ENCODE measurements at places on chromosomes 7 and 10.

DNA sequence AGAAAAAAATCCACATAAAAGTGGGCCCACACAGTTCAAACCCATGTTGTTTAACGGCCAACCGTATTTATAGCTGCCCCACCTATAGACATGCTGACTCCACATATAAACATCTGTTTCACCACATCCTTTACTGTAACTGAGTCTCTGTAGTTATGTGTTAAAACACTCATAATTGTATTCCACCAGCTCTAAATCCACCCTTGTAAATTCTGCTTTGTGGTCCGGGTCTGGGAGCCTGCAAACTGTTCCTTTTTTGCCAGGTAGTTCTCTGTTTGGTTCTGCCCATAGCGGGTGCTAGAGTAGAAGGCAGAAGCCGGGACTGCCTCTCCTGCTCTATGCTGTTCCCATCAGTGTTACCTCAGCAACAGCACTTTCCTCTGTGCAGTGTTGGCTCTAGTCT lies 20.2 kb upstream of the FHIP2A start:
- no peak for DNase-seq

- no peak for DNase-seq
Observed at GRCh38 chr10:22229802-22230157, 12.0 kb upstream of the EBLN1 start.

GRCh38 chr10:110353244-110354119 lies 48.8 kb upstream of the SMNDC1 start:
- no peak for DNase-seq

GRCh38 chr10:119775529-119775928 lies 49.7 kb downstream of the INPP5F start:
- DNase-seq, result no peak

DNA sequence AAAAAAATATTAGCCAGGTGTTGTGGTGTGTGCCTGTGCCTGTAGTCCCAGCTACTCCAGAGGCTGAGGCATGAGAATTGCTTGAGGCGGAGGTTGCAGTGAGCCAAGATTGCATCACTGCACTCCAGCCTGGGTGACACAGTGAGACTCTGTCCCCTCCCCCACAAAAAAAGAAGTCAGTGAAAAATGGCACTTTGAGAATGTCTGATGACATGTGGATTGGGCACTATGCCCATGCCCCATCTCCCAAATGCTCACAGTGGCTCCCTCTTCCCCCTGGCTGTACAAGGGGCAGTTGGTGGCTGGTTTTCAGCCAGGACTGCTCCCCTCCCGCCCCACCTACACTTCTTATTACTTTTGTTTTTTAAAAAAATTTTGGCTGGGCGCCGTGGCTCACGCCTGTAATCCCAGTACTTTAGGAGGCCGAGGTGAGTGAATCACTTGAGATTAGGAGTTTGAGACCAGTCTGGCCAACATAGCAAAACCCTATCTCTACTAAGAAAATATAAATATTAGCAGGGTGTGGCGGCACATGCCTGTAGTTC lies 26.1 kb downstream of the IL15RA start:
- DNase-seq, result peak; percentile 62

DNA sequence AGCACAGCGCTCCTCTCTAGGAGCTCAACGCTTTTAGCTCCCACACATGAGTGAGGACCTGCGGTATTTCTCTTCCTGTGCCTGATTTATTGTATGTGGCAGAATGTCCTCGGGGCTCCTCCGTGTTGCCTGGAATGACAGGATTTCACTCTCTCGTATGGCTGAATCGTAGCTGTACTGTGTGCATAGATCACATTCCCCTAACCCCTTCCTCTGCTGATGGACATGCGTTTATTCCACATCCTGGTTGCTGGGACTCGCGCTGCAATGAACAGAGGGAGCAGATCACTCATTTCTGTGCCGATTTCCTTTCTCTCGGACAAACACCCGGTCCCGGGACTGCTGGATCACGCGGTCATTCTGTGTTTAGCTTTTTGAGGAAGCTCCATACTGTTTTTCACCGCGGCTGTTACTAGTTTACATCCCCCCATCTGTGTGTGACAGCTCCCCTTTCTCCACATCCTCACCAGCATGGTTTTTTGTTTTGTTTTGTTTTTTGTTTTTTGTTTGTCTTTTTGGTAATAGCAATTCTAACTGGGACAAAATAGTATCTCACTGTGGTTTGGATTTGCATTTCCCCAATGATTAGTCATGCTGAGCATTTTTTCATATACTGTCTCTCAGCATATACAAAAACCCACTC lies 76.3 kb downstream of the FOXL3 start:
- DNase-seq, result no peak

DNA sequence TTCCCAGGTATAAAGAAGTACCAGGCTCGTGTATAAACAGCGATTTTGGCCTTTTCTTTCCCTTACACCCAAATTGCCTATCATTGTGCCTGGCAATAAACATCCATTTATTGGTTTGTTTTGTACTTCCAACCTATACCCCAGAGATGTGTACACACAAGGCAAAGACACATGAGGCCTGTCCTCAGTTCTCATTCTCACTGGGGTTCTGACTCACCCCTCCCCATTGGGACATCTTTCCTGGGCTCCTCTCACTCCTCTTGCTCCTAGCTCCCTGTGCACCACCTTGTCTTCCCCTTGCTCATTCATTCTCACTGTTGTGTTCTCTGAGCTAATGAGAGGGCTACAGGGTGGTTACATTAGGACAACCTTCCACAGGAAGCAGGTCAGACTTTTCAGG lies 240.7 kb downstream of the ANK3 start:
- no peak for DNase-seq

- no peak for DNase-seq
Observed at GRCh38 chr10:123327896-123328295, 173.7 kb downstream of the BUB3 start.

GRCh38 chr10:131843089-131843595 lies 57.7 kb upstream of the PPP2R2D start:
- no peak for DNase-seq

- DNase-seq, result no peak
Observed at GRCh38 chr7:3412871-3413270, 111.8 kb downstream of the SDK1 start.

GRCh38 chr10:119341459-119342301 lies 134.3 kb downstream of the GRK5 start:
- peak; percentile 77 for DNase-seq

DNA sequence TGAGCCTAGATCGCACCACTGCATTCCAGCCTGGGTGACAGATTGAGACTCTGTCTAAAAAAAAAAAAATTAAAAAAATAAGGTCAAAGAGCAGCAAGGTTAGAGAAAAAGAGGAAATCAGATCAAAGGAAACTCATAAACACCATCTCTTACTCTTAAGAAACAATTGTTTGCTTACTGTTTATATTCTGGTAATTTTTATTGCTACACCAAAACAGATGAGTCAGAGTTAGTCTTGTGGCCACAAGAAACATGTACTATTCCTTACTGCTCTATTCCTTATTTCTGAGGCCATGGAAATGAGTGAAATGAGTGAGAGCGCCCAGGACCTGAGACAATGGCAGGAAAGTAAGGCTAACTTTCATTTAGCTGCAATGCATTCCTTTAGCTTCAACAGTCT lies 387.3 kb downstream of the HPSE2 start:
- DNase-seq, result no peak

- no peak for DNase-seq
Observed at GRCh38 chr10:101453318-101453717, 99.4 kb downstream of the BTRC start.

DNA sequence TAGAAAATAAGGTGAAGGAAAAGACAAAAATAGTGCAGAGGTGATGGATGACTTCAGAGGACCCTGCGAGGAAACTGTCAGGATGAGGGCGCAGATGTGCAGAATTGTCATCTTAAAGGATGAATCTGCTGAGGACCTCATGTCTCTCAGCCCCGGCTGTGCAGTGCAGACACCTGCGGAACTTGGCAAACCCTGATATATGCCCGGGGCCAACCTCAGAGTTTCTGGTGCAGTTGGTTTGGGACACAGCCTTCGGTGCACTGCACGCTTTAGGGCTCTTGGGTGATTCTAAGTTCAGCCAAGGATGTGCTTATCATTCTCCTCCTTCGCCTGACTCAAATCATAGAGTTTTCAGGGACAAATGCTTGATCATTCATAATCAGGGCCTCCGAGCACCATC lies 310.1 kb downstream of the TCERG1L start:
- no peak for DNase-seq

- DNase-seq, result peak; percentile 41
Observed at GRCh38 chr10:110725801-110726630, 81.9 kb downstream of the RBM20 start.

- no peak for DNase-seq
Observed at GRCh38 chr7:85396676-85397075, 209.8 kb upstream of the SEMA3D start.

GRCh38 chr7:2037808-2038522 lies 194.8 kb downstream of the MAD1L1 start:
- DNase-seq, result peak; percentile 63

DNA sequence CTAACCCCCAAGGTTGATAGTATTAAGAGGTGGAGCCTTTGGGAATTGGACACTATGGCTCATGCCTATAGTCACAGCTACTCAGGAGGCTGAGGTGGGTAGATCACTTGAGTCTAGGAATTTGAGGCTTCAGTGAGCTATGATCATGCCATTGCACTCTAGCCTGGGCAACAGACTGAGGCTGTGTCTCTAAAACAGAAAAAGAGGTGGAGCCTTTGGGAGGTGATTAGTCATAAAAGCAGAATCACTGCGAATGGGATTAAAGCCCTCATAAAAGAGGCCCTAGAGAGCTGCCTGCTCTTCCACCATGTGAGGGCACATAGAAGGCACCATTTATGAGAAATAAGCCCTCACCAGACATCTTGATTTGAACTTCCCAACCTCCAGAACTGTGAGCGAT lies 81.9 kb downstream of the SKAP2 start:
- DNase-seq, result no peak

- no peak for DNase-seq
Observed at GRCh38 chr7:118734541-118734940, 510.0 kb downstream of the ANKRD7 start.

GRCh38 chr10:56181607-56182006 lies 179.5 kb downstream of the ZWINT start:
- DNase-seq, result no peak

GRCh38 chr10:29387269-29387668 lies 98.4 kb downstream of the LYZL1 start:
- DNase-seq, result no peak

GRCh38 chr10:23294638-23295247 lies 49.9 kb downstream of the C10orf67 start:
- no peak for DNase-seq
